ENCODE measurements at places on chromosomes 5 and 9. TPM values are rescaled to one million over a fixed set of nuclear protein-coding genes. Genes with fewer than 3 reads are reported as not detected.

The GFI1B gene
- total RNA-seq, result not detected

The MYMK gene
- not detected for total RNA-seq

The PHYHD1 gene
- total RNA-seq, result not detected

The ACER2 gene
- total RNA-seq, result 2.6 TPM

The LCN1 gene
- not detected for total RNA-seq

The HEMGN gene
- not detected for total RNA-seq

The QRFP gene
- total RNA-seq, result not detected

The PCA3 gene
- total RNA-seq, result not detected

The TAF11L5 gene
- total RNA-seq, result not detected

The ZNG1A gene
- total RNA-seq, result 26.4 TPM

The SLC34A1 gene
- total RNA-seq, result not detected

The SPINK7 gene
- total RNA-seq, result not detected

The ADAMTS6 gene
- total RNA-seq, result 0.11 TPM

The DOLPP1 gene
- 18.3 TPM for total RNA-seq

The WDR38 gene
- total RNA-seq, result not detected

The FKTN gene
- total RNA-seq, result 3.7 TPM

The ELOVL7 gene
- total RNA-seq, result 12.0 TPM

The SLC25A48 gene
- total RNA-seq, result not detected

The PCDHGB4 gene
- 0.87 TPM for total RNA-seq

The SLC6A19 gene
- total RNA-seq, result 0.07 TPM

The LCN15 gene
- total RNA-seq, result 0.26 TPM

The GMCL2 gene
- total RNA-seq, result not detected

The NR5A1 gene
- not detected for total RNA-seq

The BTNL3 gene
- not detected for total RNA-seq

The SPOCK1 gene
- 17.0 TPM for total RNA-seq

The CDH18 gene
- total RNA-seq, result not detected

The DBH gene
- total RNA-seq, result not detected
